ENCODE measurements at places on chromosomes 2 and 18.

GRCh38 chr2:53787614-53788289, 908 bp downstream of the ERLEC1 start:
- DNase-seq, result no peak

GRCh38 chr2:104734937-104735586, 118.9 kb upstream of the POU3F3 start:
- no peak for DNase-seq

DNA sequence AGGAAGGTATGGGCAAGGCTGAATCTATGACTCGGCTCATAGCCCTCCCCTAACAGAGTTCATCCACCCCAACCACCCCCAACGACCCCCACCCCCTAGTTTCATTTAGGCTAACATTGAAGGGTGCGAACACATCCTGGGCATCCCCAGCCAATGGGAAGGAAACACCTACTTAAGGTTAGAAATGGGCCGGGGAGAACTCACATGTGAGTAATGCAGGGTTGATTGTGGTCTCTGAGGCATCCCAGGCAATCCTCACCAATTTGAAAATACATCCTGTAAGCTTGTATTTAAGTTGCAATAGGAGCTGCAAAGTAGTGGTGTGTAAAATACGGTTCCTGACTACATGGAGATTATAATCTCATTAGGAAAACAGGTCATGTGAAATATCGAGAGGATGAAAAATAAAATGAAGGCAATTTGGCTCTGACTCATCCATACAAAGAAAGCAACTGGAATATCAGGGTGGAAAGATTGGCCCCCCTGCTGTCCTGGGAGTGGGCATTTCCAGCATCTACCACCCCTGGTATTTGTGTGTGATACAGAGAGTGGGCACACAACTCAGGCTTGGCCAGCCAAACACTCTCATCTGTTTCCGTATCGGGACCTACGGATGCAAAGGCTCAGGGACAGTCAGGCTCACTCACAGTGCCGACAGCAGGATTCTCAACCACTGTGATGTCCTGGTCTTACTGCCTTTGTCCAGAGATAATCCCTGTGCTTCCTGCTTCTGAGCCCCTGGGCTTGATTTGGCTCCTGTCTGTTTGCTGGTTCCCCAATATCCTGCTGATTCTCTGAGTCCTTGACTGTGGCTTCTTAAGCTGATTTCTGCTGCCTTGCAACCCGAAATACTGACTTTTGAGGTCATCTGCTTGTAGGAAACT, 90.0 kb upstream of the NCKAP5 start:
- DNase-seq, result no peak

GRCh38 chr2:180819106-180819505, 161.3 kb upstream of the UBE2E3 start:
- DNase-seq, result no peak

GRCh38 chr2:4678927-4679326, 975.6 kb downstream of the DCDC2C start:
- DNase-seq, result no peak

DNA sequence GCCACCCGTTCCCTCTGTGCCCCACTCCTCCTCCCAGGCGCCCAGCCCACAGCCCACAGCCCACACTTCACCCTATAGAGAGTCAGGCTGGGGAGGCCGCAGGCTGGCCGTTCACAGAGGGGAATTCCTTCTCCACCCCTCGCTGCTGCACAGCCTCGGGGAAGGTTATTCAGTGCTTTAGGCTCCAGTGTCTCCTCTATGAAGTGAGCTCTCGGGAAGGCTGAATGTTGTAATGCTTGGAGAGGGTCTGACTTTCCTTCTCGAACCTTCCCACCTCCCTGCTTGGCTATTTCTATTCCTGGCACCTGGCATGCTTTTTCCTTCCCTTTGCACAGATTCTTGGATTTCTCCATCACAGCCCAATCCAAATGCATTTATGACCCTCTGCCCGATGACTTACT, 62.5 kb upstream of the SMAD7 start:
- no peak for DNase-seq

DNA sequence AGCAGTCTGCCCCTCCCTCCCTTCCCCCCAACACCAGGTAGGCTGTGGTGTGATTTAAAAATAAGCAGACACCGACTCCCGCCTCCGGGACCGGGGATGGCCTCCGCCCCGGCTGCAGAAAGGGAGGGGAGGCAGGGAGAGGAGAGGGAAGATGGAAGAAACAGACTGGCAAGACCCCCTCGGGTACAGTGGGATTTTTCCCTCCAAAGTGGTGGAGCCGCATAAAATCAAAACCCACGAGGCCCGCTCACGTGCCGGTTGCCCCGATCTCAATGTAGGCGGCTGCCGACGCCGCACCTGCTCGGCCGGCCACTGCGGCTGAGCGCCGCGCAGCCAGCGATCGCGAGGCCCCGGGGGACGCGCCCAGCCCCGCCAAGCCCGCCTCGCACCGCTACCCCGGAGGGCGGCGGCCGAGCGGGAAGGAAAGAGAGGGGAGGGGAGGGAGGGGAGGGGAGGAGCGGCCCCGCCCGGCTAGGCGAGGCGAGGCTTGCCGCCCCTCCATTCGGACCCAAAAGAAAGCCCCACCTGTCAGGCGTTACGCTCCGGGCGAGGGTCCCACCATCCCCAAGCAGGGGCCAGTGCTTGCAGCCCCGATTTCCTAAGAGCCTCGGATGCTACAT, 811 bp downstream of the ADD2 start:
- DNase-seq, result no peak

DNA sequence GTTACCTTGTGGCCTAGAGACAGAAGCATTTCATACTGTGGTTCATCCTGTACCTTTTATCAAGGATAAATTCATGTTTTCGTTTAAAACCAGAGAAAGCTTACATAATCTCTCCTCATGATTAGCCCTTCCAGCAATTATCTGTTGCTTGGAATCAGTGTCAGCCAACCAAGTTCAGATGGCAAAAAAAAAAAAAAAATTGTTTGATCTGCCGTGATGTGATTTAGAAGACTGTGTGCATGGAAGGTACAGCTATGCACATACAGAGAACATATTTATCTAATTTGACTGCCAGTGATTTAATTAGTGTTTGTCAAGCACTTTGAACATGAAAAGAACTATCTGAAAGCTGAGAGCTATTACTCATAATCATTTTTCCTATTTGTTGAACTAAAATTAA, 180.9 kb downstream of the ZEB2 start:
- no peak for DNase-seq

GRCh38 chr2:27194538-27195354, 17.1 kb upstream of the ATRAID start:
- DNase-seq, result no peak

DNA sequence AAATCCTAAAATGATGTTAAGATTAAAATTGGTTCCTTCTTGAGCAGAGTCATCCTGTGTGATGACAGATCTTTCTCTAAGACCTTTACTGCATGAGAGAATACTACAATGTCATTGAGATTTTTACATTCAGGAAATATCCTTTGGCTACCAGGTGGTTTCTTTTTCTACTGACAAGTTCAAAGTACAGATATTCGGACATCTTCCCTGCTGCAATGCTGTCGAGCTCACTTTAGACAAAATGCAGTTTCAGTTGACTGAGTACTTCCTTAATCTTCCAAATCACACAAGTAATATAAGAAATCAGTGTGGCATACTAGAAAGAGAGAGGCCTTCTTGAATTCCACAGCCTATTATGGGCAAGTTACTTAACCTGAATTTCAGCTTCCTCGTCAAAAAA, 207.9 kb upstream of the ACVR2A start:
- no peak for DNase-seq

- no peak for DNase-seq
Measured at GRCh38 chr2:169676357-169676756, 17.8 kb downstream of the CFAP210 start.

GRCh38 chr18:66792466-66792865, 188.6 kb upstream of the CDH19 start:
- DNase-seq, result no peak
